ENCODE measurements at places on chromosomes 6 and 20.

- no peak for DNase-seq
Observed at GRCh38 chr20:8007490-8007889, 12.1 kb downstream of the TMX4 start.

DNA sequence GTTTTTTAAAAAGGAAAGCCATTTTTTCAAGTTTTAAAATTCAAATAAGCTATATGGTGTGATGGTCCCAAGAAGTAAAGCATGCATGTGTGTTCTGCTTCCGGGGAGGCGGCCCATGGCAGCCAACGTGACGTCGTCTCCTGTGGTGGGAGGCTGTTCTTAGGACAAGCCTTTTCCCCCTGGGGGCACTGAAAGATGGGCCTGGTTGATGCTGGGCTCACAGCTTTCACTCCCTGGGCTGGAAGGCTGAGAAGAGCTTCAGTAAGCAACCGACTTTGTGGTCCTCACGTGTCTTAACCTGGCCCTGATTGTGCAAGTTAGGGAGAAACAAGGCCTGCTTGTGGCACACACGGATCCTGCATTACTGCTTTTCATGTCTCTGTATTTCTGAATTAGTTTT, 84.1 kb downstream of the SMOC2 start:
- no peak for DNase-seq

DNA sequence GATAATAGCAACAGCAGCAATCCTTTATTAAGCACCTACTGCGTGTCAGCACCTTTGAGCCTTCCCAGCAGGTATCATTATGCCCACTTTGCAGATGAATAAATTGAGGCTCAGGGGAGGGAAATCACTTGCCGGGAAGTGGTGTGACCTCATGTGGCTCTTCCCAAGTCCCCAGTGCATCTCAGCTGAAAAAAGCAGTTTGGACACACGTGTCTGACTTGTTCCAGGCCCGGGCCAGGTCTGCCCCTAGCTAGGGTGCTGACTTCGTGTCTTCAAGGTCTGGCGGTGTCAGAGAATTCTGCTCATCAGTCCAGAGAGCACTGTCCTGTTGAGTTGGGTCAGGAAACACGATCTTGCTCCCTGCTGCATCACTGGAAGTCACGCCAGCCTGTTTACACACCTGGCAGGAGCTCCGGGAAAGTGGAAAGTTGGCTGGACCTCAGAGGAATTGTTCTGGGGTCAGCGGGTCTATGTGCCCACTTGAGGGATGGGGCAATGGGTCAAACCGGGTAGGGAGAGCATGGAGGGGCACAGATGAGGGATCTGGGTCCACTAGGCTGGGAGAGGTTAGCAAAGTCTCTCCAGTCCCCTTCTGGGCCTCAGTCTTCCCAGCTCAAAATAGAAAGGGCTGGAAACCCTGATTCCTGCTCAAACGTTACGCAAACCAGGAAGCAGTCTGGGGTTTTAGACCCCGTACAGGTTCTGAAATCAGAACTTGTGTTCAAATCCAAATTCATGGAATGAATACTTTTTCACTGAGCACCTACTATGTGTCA, 10.5 kb downstream of the SLC13A3 start:
- no peak for DNase-seq

- no peak for DNase-seq
Observed at GRCh38 chr6:155291291-155291690, 23.0 kb downstream of the TFB1M start.

DNA sequence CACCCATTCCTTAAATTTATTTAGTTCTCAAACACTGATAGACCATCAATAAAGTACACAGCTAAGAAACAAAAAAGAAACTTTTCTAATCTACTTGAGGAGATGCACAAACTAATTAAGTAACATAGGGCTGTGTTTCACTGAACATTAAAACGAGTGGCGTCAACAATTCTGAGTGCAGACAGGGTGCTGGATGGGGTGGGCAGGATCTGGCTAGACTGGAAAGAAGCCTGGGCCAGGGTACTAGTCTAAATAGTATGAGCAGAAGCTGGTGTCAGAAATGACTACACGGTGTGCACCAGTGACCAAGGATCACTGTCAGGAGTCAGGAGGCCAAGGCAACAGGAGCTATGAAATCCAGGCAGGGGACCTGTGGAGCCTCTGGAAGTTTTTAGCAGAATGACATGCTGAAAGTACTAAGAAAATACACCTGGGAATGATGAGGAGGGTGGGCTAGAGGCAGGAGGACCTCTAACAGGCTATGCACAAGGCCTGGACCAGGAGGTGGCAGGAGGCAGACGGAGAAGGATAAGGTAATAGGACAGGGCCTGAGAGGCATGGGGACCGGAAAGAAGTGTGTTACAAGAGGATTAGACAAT, 13.3 kb downstream of the ZBTB24 start:
- no peak for DNase-seq

GRCh38 chr6:3848925-3849605, at the start of gene FAM50B:
Gene FAM50B (plus strand): TSS chr6:3849373. CDS start chr6:3849812, 439 bp downstream.
- DNase-seq, result peak; percentile 86

DNA sequence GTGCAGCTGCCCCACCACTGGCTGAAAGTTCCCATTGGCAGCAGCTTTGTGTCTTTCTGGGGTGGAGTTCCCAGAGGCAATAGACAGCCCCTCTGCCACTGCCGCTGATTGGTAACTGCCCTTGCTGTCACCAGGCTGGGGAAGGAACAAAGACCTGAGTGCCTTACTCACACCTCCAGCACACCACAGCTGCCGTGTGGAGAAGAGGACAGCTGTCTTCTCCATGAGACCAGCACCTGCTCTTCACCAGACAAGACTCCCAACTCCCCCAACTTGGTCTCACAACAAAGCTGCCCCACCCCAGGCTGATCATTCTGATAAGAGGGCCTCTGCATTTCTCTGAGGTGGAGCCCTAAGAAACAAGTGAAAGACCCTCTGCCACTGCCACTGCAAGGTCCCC, 39.7 kb upstream of the PTCHD4 start:
- no peak for DNase-seq

DNA sequence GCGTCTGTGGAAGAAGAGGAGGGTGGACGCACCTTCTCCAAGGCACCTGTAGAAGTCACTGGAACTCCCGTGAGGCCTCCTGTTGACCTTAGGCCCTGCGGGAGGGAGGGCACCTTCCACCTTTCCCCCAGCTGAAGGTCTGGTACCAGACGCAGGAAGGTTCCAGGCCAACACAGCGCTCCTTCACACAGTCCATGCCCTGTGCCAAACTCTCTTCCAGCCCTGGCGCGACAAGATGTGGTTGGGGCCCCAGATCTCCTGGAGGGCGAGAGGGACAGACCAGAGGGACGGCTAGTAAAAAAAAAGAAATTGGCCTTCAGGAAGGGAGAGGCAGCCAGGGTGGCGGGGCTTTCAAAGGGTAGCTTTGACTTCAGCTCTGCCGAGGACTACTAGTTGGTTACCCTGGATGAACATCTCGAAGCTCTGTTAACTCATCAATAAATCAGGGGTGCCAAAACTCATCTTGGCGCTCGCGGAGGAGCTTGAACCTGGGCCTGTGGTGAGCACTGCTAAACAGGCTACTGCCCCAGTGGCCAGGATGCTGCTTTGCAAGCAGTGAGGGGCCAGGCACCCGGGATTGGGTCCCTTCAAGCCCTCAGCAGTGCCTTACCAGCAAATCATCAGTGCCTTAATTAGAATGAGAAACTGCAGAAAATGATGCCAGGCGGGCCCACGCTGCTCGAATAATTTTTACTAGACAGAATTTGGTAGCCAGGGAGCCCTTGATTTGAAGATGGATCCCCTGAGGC, 14.9 kb downstream of the AARS2 start:
- DNase-seq, result no peak

- DNase-seq, result no peak
Observed at GRCh38 chr6:46452312-46452917, 38.8 kb downstream of the RCAN2 start.

GRCh38 chr6:117477988-117478852, 4.3 kb upstream of the DCBLD1 start:
- no peak for DNase-seq

DNA sequence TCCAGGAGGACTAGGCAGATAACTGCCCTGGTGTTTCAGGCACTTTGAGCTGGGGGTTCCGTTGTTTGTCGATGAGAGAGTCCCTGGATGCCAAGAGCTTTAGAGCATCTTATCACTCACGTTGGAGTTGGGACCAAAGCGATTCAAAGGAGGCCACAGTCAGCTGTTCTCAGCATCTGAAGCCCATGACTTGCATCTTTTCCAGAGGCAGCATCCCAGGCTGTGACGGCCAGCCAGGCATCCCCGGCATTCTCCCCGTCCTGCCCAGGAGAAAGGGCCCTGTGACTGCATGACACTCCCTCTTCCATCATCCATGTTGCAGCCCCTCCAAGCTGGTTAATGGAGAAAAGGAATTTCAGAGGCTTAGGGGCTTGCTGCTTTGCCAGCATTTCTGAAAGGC, 520.3 kb downstream of the CDH26 start:
- no peak for DNase-seq

DNA sequence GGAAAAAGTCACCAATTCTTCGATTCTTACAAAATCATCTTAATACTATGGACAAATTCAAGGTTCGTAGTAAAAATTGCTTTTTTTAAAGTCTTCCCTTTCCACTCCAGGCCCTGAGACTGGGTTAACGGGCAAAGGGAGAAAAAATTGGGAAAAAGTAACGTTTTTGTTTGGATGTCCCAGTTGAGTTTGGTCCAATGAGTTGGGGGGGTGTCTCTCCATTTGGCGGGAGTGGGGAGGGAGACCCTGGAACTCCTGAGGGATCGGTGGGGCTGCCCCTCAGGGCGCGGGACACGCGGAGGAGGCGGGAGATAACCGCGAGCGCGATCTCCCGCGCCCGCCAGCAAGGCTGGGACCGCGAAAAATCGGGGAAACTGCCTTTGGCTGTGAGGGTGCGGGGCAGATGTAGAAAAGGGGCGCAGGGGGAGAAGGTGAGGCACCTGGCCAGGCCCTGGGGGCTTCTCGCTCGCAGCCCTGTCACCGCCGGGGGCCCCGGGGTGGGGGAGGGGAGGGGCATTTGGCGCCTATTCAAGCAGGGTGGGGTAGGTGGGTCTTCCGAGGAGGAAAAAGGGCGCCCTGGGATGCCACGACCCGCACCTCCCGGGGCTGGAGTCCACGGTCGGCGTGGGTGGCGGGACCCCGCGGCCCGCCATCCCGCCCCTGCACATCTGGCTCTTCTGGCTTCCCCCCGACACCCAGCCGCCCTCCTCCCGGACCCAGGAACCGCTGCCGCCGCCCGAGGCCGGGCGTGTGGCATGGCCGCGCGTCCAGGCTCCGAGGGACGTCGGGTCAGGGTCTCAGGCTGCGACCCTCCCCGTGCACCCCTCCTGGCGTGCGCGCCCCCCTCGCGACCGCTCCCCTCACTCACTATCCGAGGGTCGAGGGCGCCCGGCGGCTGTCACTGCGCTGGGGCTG, 595 bp downstream of the FBXO5 start:
- DNase-seq, result no peak

- DNase-seq, result no peak
Observed at GRCh38 chr6:158843751-158844683, 24.8 kb upstream of the EZR start.

DNA sequence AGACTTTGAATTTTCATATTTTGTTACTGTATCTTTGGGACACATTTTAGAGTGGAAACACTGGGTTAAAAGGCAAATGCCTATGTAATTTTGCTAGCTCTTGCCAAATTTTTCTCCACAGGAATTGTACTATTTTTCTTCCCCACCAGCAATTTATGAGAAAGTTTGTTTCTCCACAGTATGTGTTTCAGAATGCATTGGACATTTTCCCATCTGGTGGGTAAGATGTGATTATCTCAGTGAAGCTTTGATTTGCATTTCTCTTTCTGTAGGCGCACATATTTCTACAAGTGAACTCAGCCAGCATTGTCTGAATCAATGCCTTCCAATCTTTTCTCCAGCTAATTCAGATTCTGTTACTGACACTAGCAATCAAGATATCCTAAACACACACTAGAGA, 157.8 kb downstream of the RCAN2 start:
- no peak for DNase-seq

- DNase-seq, result no peak
Observed at GRCh38 chr6:25130518-25130917, 148.7 kb upstream of the CARMIL1 start.

GRCh38 chr6:81773887-81774286, 21.4 kb upstream of the TENT5A start:
- no peak for DNase-seq

- DNase-seq, result no peak
Observed at GRCh38 chr6:37052027-37052628, 46.7 kb downstream of the FGD2 start.

GRCh38 chr6:128350416-128351254, 169.8 kb downstream of the PTPRK start:
- DNase-seq, result no peak

GRCh38 chr6:9225441-9225871, 790.1 kb upstream of the SLC35B3 start:
- no peak for DNase-seq

- DNase-seq, result no peak
Observed at GRCh38 chr6:150184850-150185731, 42.2 kb downstream of the PPP1R14C start.

DNA sequence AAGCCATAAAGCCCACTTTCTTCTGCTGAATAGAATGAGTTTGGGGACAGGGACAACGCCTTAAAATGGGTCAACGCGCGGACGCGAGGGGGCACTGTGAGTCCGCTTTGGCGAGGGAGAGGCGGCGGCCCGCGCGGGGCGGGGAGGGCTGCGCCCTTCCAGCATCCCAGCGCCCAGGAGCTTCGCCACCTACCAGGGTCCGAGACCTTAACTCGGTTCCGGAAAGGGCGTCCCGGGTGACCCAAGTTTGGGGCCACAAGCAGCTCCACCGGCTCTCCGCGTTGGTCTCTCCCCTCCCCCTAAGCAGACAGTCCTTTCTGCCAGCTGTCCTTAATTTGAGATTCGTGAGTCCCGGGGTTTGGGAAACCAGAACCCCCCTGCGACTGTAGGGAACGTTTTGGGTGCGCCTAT, 1.8 kb upstream of the SAMD5 start:
- peak; percentile 37 for DNase-seq

- peak; percentile 78 for DNase-seq
Observed at GRCh38 chr6:43247114-43247999, 4.1 kb downstream of the TTBK1 start.

DNA sequence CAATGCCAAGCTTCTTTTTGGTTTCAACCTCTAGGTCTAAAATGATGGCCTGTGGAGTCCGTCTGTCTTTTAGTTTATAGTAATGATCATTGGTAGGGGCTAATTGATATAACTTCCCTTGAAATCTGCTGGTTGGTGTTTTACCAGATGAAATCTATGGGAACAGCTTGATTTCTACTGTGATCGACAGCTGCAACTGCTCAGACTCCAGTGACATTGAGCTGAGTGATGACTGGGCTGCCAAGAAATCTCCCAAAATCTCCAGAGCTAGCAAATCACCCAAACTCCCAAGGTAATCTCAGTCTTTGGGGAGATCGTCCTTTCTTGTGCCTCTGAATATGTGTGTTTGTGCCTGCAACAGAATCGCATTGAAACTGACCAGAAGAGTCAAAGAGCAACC, 70.5 kb upstream of the TMEM181 start:
- DNase-seq, result no peak

DNA sequence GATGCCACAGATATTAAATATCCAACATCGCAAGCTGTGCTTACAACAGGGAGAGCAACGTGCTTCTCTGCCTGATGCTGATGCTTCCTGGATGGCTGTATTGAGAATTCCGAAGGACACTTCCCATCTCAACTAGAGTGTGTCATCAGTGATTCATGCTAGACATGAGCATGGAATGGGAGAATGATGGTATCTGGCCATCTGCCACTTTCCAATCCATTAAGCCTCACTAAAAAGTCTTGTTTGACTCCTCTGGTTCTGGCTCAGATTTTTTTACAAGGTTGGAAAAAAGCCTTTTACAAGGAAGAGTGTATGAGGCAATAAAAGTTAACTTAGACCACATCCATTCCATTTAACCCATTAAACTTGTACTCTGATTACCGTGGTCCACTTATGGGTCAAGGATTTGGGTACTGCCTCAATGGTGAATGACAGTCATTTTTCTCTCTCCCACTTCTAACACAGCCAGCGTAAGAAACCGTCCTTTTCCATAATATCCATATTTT, 265.3 kb downstream of the UST start:
- no peak for DNase-seq

Measured in stimulated activated CD4-positive, alpha-beta T cell treated with anti-CD3 and anti-CD28 coated beads, Interleukin-12 subunit alpha, Interleukin-12 subunit beta, amount 100 ng/mL, for 4 hours (primary cell).